ENCODE measurements at places on chromosomes 16 and 17.

GRCh38 chr17:42118545-42118944 is 2.6 kb downstream of the KAT2A start:
- no peak for DNase-seq

DNA sequence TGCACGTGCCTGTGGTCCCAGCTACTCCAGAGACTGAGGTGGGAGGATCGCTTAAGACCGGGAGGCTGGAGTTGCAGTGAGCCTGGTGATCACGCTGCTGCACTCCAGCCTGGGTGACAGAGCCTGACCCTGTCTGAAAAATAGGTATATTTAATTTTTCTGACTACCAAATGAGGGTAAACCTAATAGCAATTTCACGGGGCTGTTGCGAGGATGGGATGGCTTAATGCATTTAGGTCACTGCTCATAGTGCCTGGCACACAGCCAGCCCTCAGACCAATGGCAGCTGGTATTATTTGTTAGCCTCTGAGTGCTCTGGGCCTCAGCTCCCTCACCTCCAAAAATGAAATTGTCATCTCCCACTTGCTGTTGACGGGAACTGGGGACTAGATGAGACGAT is 5.9 kb upstream of the CDIP1 start:
- DNase-seq, result no peak

DNA sequence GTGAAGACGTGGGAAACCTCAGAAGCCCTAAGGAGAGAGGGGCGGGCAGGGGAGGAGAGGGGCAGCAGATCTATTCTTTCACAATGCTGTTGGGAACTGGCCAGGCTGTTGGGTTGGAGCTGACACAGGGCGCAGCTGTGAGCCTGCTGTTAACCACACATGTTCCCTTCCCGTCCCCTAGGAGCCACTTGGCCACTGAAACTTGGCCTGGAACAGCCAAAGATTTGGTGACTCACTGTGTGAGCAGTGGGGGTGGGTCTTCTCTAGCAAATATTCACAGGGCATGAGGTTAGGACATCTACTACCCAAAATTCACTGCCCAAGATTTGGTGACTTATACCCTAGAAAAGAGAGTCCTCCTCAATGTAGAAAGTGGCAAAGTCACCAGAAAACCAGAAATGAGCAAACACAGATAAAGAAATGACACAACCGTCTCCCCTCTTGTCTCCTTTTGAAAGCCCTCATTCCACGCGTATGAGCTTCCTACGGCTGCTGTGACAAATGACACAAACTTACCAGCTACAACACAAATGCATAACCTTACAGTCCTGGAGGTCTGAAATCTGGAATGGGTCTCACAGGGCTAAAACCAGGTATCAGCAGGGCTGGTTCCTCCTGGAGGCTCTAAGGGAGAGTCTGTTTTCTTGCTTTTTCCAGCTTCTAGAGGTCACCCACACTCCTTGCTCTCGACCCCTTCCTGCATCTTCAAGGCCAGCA is 6.3 kb downstream of the TBC1D16 start:
- no peak for DNase-seq

- no peak for DNase-seq
Observed at GRCh38 chr16:4938683-4939030, 1.7 kb upstream of the PPL start.
